ENCODE measurements at places on chromosomes 1 and 21.
A peak's percentile ranks its signal among the peaks of the same experiment; 100 is the strongest.

DNA sequence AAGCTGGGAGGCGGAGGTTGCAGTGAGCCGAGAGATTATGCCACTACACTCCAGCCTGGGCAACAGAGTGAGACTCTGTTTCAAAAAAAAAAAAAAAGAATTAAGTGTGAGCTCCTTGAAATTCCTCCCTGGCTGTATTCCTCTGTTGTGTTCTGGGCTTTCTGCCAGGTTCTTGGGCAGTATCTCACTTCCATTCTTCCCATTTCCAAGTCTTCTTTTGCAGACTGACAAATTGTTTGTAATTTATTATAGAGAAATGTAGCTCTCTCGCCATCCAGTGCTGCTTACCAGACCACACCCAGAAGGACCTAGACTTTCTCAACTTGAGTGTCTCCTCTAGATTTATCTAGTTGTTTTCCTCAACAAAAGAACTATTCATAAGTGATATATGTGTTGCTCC lies 105.0 kb upstream of the ADGRL2 start:
- peak; percentile 83 for DNase-seq

- DNase-seq, result no peak
Measured at GRCh38 chr1:30518186-30518585, 205.2 kb downstream of the MATN1 start.

GRCh38 chr1:185627171-185627570 lies 107.0 kb upstream of the HMCN1 start:
- DNase-seq, result no peak

DNA sequence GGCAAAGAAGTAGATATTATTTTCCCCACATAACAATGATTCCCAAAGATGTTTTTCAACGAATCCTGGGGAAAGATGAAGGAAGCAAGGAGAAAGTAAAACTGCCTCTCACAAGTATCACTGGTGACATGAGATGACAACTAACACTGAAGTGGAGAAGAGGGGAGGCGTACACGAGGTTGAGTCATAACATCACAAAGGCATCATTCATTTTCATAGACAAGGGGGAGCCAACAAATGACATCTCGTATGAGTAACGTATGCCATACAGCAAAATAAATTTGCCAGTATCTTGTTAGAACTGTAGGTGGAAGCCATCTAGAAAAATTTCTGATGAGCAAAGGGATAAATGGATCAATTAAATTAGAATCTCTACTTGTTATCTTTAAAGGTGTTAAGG lies 56.6 kb downstream of the ATP1B1 start:
- no peak for DNase-seq

DNA sequence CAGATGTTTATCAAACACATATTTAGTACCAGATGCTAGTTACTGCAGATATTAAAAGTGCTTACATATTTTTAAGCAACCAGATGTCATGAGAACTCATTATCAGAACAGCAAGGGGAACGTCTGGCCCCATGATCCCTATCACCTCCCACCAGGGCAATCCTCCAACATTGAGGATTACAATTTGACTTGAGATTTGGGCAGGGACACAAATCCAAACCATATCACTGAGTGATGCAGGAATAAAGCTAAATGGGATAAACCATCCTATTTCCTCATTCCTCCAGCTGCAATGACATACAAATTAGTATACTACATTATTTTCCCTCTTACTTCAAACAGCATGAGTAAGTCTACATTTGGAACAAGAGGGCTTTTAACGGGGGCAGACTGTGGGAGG lies 3.1 kb upstream of the KCNK2 start:
- peak; percentile 6 for DNase-seq

- no peak for DNase-seq
Measured at GRCh38 chr21:45593162-45594022, 50.1 kb upstream of the PCBP3 start.

GRCh38 chr1:67118646-67119045 lies 16.1 kb downstream of the C1orf141 start:
- DNase-seq, result no peak
